ENCODE measurements at places on chromosomes 1 and 21. TPM values are rescaled to one million over a fixed set of nuclear protein-coding genes. Genes with fewer than 3 reads are reported as not detected.

Gene TACSTD2
- not detected for total RNA-seq

Gene FAM151A
- not detected for total RNA-seq

Gene SMAP2
- 12.7 TPM for total RNA-seq

Gene CRNN
- not detected for total RNA-seq

Gene TRIM17
- total RNA-seq = 1.8 TPM

Gene EPHX1
- total RNA-seq = 32.3 TPM

Gene TIAM1
- 16.7 TPM for total RNA-seq

Gene DNAI4
- 8.9 TPM for total RNA-seq
